ENCODE measurements at places on chromosomes 11 and 22.
A peak's percentile ranks its signal among the peaks of the same experiment; 100 is the strongest.

GRCh38 chr11:112662554-112662953 is 298.7 kb upstream of the NCAM1 start:
- ATAC-seq = no peak
- H3K27ac ChIP-seq = no peak overlapping the region
- H3K4me1 ChIP-seq = no peaks in the 10 kb centered on the region
- H3K27me3 ChIP-seq = no peaks in the 10 kb centered on the region

GRCh38 chr11:6006395-6006794 is 351 bp downstream of the OR56A4 start:
- ATAC-seq = no peak
- no peaks in the 10 kb centered on the region for H3K4me1 ChIP-seq
- no peak overlapping the region for H3K27ac ChIP-seq
- H3K27me3 ChIP-seq = peaks cover under 1% of the 10 kb centered on the region

GRCh38 chr11:63672936-63673539 is 1.9 kb upstream of the ATL3 start:
- H3K4me3 ChIP-seq = no peak overlapping the region
- H3K36me3 ChIP-seq = no peaks in the 10 kb centered on the region
- H3K27ac ChIP-seq = no peak overlapping the region
- no peak for ATAC-seq
- peaks cover 30% of the 10 kb centered on the region for H3K4me1 ChIP-seq

DNA sequence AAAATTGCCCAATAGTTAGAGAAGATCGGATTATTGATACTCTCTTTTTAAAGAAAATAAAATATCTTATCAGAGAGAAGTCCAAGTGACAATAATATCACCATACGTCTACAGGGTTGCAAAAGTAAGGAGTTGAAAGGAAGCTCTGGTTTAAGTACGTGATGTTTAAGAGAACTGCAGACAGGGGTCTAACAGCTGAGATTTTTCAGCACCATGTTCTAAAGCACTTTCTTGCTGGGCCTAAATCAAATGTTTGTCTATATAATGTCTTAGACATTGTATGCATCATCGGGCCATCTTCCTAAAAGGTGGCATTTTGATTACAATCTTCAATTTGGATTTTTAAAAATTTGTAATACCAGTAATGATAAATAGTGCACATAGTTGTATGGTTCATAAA is 133.3 kb downstream of the RRAS2 start:
- ATAC-seq = no peak
- H3K27me3 ChIP-seq = no peaks in the 10 kb centered on the region
- peaks cover 4% of the 10 kb centered on the region for H3K4me1 ChIP-seq
- no peaks in the 10 kb centered on the region for H3K36me3 ChIP-seq
- H3K27ac ChIP-seq = no peak overlapping the region

- H3K4me1 ChIP-seq = no peaks in the 10 kb centered on the region
- no peaks in the 10 kb centered on the region for H3K27me3 ChIP-seq
- ATAC-seq = no peak
- no peak overlapping the region for H3K4me3 ChIP-seq
- H3K36me3 ChIP-seq = no peaks in the 10 kb centered on the region
- no peak overlapping the region for H3K27ac ChIP-seq
Measured at GRCh38 chr11:107821199-107821927, 37.2 kb downstream of the SLC35F2 start.

GRCh38 chr11:19648321-19648720 is 64.3 kb upstream of the NAV2 start:
- no peak for ATAC-seq
- no peaks in the 10 kb centered on the region for H3K36me3 ChIP-seq

DNA sequence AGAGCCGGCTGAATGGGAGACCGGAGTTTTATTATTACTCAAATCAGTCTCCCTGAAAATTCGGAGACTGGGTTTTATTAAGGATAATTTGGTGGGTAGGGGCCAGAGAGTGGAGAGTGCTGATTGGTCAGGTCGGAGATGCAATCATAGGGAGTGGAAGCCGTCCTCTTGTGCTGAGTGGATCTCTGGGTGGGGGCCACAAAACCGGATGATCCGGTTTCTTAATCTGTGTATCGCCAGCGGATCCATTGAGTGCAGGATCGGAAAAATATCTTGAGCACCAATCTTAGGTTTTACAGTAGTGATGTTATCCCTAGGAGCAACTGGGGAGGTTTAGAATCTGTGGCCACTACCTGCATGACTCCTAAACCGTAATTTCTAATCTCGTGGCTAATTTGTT is 886 bp upstream of the NIPSNAP1 start:
- ATAC-seq = no peak
- H3K4me1 ChIP-seq = peaks cover 6% of the 10 kb centered on the region
- H3K27me3 ChIP-seq = no peaks in the 10 kb centered on the region
- no peaks in the 10 kb centered on the region for H3K36me3 ChIP-seq
- no peak overlapping the region for H3K4me3 ChIP-seq
- no peak overlapping the region for H3K27ac ChIP-seq

GRCh38 chr11:119356349-119357031 is 10.0 kb upstream of the MFRP start:
- no peaks in the 10 kb centered on the region for H3K27me3 ChIP-seq
- peak overlapping the region; percentile 10 for H3K4me3 ChIP-seq
- H3K27ac ChIP-seq = peak overlapping the region; percentile 86
- ATAC-seq = peak; percentile 89

DNA sequence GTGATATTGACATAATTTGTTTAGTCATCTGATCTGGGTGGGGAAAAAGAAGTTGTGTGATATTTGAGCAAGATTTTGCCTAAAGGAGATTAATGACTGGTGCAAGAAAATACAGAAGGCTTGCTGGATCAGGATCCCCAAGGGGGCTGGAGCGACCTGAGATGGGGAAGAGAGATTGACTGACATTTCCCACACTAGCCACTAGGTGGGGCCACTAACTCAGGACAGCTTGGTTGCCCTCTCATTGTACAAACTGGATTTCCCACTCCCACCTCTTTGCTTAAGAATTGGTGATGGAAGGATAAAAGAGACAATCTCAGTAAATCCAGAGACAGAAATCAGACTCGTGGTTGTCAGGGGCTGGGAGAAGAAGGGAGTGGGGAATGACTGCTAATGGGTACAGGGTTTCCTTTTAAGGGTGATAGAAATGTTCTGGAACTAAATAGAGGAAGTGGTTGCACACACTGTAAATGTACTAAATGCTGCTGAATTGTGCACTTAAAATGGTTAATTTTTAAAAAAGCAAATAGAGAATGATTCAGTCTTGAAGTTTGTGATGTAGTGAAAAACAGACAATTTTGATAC is 50.7 kb downstream of the CTTN start:
- H3K36me3 ChIP-seq = no peaks in the 10 kb centered on the region
- no peak overlapping the region for H3K27ac ChIP-seq
- ATAC-seq = no peak
- H3K4me3 ChIP-seq = no peak overlapping the region

GRCh38 chr11:128726458-128727139 is 32.7 kb downstream of the FLI1 start:
- peak overlapping the region; percentile 48 for H3K27ac ChIP-seq
- H3K4me1 ChIP-seq = peaks cover 6% of the 10 kb centered on the region
- no peaks in the 10 kb centered on the region for H3K27me3 ChIP-seq

DNA sequence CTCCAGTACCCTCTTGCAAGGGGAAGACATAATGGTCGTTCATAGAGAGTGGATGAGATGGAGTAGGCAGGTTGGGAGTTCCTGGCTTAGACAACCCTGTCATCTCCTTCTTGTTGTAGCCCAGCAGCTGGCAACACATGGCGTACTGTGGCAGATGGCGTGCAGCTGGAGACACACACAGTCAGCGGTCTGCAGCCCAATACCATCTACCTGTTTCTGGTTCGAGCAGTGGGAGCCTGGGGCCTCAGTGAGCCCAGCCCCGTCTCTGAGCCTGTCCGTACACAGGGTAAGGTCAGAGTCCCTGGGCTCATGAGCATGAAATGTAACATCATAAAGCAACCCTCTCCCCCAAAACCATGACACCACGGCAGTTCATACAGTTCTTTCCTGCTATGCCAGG is 8.7 kb downstream of the ROBO3 start:
- H3K36me3 ChIP-seq = no peaks in the 10 kb centered on the region
- ATAC-seq = no peak
- H3K27ac ChIP-seq = no peak overlapping the region
- H3K27me3 ChIP-seq = peaks cover 60% of the 10 kb centered on the region

DNA sequence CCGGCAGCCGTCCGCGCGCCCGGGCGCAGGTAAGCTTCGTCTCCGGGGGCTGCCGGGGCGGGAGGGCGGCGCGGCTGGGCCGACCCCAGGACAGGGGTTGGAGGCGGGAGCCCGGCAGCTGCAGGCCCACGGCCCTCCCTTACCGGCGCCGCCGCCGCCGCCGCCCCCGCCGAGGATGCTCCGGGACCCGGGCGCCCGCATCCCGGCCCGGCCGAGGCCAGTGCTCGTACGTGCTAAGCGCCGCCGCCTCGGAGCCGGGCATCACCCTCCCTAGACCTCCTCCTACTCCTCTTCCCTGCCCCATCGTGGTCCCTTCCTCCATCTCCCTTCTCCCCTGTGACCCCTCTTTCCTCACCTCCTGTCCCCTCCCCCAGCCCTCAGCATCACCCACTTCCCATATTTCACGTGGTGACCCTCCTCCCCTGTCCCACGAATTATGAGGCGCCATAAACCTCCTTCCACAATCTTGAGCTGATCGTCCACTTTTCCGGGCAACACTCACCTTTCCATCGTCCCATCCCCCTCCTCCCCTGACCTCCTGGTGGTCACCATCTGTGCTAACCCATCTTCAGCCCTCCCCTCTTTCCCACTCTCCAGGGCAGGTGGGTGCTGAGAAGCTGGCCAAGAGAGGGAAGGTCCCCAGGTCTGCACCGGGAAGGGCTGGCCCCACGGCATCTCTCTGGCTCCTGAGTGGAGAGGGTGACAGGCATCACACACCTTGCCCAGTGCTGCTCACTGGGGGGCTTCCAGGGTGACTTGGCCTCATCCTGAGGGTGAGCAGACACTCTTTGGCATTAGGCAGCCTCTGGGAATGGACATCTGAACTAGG is 612 bp downstream of the ASPHD2 start:
- no peaks in the 10 kb centered on the region for H3K36me3 ChIP-seq
- H3K27ac ChIP-seq = peak overlapping the region; percentile 53
- peak; percentile 21 for ATAC-seq

DNA sequence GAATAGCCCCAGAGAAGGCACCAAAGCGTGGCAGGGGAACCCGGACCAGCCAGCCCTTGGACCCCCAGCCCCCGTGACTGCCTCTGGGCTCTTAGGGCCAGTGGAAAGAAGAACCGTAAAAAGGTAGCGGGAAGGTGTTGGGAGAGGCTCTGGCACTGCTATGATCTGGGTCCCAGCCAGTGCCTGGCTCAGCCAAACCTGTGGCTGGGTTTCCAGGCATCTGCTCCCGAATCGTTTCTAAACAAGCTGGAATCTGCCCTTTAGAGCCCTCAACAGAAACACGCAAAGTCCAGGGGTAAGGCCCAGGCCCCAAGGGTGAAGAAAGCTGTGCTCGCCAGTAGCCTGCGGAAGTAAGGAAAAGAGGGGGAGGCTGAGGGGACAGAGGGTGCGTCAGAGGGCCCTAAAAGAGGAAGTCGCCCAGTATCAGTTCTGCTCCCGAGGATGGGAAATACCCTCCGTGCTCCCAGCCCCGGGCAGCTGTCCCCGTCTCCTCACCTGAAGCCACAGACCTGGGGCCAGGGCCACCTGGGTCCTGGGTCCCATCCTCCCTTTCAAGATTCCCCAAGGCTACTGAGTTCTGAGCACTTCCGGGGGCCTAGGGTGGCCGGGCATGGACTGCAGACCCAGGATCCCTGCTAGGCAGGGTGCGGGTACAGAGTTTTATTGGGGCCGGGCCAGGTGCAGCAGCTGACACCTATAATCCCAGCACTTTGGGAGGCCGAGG is 24.7 kb downstream of the IL10RA start:
- peaks cover 11% of the 10 kb centered on the region for H3K27me3 ChIP-seq
- H3K36me3 ChIP-seq = no peaks in the 10 kb centered on the region
- no peak overlapping the region for H3K27ac ChIP-seq
- H3K4me3 ChIP-seq = no peak overlapping the region

DNA sequence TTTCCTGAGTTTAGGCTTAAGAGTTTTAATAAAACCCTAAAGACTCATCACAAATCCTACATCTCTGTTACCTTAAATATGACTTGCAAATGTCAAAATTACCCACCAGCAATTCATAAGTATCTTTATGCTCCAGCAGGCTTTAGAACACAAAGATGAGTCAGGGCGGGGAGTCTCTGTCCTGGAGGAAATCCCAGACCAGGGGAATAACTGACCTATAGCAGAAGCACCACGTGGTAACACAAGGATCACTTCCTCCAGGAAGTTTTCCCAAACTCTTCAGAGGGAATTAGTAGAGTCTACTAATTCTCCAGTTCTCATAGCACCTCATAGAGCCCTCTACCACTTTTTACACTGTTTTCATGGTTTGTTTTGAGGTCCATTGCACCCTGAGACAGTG is 217.0 kb downstream of the NAV2 start:
- peak overlapping the region; percentile 28 for H3K27ac ChIP-seq
- no peaks in the 10 kb centered on the region for H3K4me1 ChIP-seq
- no peak for ATAC-seq
- no peaks in the 10 kb centered on the region for H3K36me3 ChIP-seq

GRCh38 chr11:70305501-70305900 is 35.0 kb downstream of the PPFIA1 start:
- no peak overlapping the region for H3K27ac ChIP-seq
- no peak for ATAC-seq
- no peaks in the 10 kb centered on the region for H3K36me3 ChIP-seq

DNA sequence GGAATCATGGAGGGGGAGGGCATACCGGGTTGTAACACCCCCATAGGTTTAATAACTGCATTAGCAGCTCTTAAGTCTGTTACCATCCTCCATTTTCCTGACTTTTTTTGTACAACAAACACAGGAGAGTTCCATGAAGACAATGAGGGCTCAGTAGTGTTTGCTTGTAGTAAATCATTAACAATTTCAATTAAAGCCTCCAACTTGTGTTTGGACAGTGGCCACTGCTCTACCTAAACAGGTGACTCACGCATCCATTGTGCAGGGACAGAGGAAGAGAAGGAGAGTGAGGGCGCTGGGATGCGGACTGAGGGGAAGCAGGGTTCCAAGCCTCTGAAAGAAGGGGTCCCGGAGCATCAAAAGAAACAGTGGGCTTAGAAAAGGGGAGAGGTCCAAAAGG is 21.3 kb upstream of the MTNR1B start:
- H3K27ac ChIP-seq = no peak overlapping the region
- ATAC-seq = no peak
- no peaks in the 10 kb centered on the region for H3K27me3 ChIP-seq
